ENCODE measurements at places on chromosomes 4 and X.

- no peak for DNase-seq
Measured at GRCh38 chr4:53712408-53713020, 121.2 kb upstream of the LNX1 start.

GRCh38 chr4:118821590-118822293 is 14.2 kb downstream of the SEC24D start:
- no peak for DNase-seq

DNA sequence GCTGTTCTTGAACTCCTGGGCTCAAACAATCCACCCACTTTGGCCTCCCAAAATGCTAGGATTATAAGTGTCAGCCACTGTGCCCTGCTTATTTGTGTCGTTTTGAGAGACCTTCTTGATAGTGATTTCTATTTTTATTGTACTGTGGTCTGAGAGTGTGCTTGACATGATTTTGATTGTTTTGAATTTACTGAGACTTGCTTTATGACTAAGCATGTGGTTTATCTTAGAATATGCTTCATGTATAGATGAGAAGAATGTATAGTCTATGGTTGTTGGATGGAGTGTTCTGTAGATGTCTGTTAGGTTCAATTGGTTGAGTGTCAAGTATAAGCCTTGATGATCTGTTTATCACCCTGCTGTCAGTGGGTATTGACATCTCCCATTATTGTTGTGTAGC is 789.3 kb downstream of the IL1RAPL1 start:
- no peak for DNase-seq

DNA sequence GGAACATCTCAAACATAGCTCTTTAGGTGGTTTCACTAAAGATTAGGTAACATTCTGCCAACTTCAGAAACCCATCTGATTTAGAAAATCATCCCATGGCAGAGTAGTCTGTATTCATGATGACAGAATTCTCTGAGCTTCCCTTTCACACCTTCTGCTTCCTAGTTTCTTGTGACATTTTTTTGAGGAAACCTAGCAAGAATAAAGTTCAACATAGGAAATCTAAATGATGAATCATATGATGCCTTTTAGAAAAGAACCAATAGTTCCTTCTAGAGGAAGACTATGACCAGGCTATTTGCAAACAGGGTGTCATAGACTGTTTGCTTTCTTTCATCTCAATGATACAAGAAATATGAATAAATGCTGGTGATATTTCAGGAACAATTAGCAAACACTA is 49.8 kb upstream of the CAMK2D start:
- no peak for DNase-seq

DNA sequence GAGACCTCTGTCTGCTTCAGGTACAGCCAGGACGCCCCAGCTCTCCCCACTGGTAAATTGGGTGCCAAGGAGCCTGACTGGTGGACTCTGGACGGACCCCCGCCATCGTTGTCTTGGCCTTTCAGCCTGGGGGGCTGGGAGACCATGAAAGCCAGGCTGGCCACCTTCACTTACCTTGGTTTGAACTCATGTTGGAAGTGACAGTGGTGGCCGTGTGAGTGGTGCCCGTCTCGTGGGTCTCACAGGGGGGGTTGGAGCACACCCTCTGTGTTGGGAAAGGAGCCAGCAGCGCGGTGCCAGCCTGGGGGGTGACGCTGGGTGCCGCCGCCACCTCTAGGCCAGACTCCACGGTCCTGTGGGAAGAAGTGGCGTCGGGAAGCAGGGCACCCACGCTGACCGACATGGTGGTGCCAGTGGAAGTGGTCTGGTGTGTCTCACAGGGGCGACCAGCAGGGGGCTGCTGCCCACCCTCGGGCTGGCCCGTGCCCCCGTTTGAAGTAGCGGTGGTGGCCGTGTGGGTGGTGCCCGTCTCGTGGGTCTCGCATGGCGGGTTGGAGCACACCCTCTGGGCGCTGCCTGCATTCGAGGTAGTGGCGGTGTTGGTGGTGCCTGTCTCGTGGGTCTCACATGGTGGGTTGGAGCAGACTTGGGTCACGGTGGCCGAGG is 9.6 kb upstream of the RENBP start:
- no peak for DNase-seq

GRCh38 chrX:47080215-47080914 is 2.1 kb downstream of the RGN start:
- no peak for DNase-seq

All from NCI-H1436 (cell line).